ENCODE measurements at places on chromosomes 5 and 9.

GRCh38 chr5:178449163-178450070, 140.8 kb downstream of the COL23A1 start:
- DNase-seq, result peak; percentile 27

DNA sequence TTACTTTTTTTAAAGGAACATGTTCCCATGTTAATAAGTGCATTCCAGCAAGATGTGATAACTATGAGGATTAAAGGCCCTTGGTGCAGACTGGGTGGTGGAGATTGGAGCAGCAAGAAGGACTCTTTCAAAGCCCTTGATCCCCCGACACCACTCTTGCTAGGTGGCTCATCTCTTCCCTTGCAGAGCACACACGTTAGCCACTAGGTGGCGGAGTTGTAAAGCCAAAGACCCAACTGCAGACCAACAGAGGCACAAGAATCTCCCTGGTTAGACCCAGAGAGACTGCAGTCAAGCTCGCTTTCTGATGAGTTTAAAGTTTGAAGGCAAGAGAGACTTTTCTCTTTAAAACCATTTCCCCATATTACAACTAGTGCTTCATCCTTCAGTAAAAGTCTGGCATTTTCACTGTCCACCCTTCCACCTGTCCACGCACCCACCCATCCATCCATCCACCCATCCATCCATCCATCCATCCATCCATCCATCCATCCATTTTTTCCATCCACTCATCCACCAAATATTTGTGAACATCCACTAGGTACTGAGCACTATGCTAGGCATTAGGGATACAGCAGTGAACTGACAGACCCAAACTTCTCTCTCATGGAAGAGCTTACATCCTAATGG, 226.9 kb downstream of the MSX2 start:
- DNase-seq, result peak; percentile 91

GRCh38 chr9:135956802-135957174, 4.4 kb downstream of the UBAC1 start:
- no peak for DNase-seq

GRCh38 chr9:106467865-106468164, 395.2 kb upstream of the ZNF462 start:
- DNase-seq, result no peak

- DNase-seq, result no peak
Observed at GRCh38 chr9:135718616-135719015, 16.6 kb downstream of the KCNT1 start.

DNA sequence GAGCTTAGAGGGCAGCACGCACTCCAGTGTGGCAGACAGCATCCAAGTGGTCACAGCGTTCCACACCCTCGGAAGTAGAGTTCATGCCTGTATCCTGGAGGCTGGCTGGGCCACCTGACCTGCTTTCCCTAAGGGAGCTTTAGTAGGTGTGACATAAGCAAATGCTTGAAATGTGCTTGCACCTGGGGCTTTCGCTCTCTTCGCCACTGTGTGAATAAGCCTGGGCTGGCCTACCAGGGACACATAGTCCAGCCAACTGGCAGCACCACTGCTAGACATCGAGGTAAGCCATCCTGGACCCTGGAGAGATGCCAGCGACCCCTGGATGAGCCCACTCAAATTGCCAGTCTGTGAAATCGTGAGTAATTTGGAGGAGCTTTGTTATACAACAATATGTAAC, 24.9 kb upstream of the IRX4 start:
- DNase-seq, result no peak

GRCh38 chr9:16950051-16950450, 79.6 kb upstream of the BNC2 start:
- no peak for DNase-seq
